ENCODE measurements at places on chromosomes 6 and 20.

DNA sequence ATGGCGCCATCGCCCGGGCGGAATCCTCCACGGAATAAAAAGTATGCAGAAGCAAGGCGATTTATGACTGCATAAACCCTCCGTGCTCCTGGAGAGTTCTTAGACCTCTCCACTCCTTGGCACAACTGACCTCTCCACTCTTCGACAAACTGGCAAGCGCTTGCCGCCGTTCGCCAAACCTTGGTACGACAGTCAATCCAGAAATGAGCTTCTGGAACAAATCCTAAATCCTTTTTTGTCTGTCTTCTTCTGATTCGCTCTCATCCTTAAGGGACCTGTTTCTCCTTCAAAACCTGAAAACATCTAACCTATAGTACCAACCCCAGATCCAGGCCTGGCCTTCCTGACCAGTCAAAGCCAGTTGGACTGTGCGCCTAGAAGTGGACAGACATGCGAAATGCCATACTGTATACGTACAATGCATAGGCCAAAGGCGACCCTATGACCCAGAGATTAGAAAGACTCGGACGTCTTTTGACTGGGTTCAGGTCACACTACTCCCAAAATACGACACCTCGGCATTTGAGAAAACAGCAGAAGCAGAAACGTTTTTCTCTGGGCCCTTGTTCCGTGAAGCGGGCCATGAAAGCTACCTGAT lies 59.4 kb downstream of the TRIM27 start:
- no peak for DNase-seq

GRCh38 chr6:30192076-30192475 lies 21.1 kb downstream of the TRIM26 start:
- no peak for DNase-seq

DNA sequence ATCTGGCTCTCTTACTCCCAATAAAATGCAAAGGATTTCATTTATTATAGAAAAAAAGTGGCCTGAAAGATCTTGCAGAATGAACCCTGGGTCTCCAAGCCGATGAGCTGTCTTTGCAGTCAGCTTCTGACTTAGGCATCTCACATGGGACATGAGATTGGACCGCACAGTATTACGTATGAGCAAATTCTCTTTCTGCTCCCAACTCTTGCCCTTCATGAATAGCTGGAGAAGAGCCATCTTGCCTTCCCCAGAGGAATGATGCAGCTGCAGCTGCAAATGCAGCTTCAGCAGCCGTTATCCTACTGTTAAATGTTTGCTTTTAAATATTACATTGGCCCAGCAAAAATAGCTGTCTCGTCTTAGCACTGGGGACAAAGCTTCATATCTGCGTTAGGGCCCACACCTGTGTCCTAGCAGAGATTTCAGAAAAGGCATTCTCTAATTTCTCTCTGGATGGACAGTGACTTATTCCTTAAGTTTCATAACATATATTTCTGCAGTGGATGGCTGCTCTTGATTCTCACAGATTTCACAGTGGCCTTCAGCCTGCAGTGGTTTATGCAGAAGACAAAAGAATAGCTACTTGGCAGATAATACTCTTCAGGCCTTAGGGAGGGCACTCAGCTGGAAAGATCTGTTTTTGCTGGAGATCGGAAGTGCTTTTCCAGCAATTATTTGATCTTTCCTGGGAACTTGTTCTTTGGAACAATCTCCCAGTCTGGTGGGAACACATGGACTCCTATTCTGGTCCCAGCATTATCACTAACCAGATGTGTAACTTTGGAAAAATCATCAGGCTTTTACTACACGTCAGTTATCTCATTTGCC lies 129.2 kb downstream of the FYN start:
- no peak for DNase-seq

- no peak for DNase-seq
These were observed 53.1 kb downstream of the PHACTR1 start for GRCh38 chr6:12769556-12770256.

GRCh38 chr20:61882716-61883615 lies 182.7 kb downstream of the TAF4 start:
- no peak for DNase-seq

GRCh38 chr20:48667481-48667880 lies 160.3 kb downstream of the PREX1 start:
- no peak for DNase-seq

DNA sequence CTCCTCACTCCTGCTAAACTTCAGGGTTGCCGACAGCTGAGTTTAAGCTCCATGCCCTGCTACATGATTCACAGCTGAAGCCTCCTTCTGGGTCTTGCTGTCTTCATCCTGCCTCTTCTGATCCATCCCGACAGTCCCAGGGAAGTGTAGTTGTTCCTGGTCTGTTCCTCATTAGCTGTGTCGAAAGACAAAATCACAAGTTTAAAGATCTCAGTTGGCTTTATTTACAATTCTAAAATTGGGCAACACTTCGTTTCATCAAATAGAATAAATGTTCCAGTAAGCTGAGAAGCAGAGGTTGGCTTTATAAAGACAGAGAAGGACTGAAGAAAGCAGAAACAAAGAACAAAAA lies 4.1 kb upstream of the SLC2A10 start:
- DNase-seq: no peak

- no peak for DNase-seq
These were observed 37.4 kb downstream of the CITED2 start for GRCh38 chr6:139337001-139337400.

GRCh38 chr20:34689486-34689885 lies 12.6 kb upstream of the PIGU start:
- no peak for DNase-seq

DNA sequence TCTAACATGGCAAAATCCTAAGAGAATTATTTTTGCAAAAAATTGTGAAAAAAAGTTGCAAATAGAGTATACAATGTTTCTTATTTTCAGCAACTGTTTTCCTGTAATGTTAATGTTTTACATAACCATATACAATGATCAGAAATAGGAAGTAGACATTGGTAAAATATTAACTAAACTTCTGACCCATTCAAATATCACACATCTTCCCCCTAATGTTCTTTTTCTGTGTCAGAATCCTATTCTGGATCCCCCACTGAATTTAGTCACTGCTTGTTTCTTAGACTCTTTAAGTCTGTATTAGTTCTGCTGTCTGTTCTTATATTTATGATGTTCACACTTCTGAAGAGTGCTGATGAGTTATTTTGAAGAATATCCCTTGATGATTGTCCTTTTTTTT lies 62.0 kb downstream of the HFE start:
- no peak for DNase-seq

DNA sequence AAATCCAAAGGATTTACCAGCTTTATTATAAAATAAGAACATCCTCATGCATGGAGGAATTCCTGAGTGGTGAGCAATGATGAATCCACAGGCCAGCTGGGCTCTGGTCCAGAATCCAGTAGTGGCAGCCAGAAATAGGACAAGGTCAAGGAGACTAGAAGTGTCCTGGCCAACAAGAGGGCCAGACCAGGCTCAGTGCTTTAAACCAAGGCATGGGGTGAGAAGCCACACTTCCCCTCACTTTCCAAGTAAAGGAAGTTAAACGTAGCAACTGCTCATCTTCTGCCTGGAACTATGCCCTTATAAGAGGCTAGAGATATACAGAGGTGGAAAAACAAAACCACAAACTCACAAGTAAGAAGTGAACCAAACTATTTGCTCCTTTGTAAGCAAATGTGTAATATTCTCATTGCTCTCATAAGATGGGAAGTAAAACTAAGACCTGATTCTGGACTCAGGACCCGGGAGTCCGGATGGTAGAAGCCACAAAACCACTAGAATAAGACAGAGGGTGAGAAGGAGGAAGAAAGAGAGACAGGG lies 253.2 kb downstream of the UST start:
- DNase-seq: no peak

DNA sequence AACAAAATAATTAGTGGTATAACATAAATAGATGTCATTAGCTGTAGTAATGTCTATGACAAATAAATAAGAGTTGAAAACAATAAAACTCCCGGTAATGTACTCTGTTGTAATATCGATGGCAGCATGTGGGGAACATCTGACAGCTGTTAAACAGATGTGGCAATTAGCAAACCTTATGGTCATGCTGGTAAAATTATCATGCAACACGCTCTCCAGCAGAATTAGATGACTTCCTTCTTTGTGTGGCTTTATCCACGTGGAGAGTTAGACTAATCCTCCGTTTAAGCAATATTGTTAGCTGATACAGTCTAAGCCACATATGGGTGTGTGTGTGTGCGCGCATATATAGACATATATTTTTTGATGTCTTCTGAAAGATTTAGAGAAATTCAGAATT lies 77.7 kb upstream of the ZFP64 start:
- DNase-seq: no peak

DNA sequence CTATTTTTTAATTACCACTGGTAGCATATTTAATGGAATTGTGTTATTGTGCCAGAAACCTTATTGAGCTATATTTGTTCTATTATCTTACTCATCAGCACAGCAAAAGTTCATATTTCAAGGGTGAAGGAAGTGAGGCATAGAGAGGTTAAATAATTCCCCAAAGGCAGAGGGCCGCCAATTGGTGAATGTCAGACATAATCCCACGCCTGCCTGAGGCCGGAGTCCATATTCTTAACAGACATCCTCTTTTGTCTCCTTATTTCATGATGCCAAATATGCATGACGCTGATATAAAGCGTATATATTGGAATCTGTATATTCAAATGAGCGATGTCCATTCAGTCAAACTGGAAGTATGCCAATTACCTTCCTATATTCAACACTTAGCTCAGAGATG lies 505.0 kb upstream of the SLC35B3 start:
- no peak for DNase-seq

DNA sequence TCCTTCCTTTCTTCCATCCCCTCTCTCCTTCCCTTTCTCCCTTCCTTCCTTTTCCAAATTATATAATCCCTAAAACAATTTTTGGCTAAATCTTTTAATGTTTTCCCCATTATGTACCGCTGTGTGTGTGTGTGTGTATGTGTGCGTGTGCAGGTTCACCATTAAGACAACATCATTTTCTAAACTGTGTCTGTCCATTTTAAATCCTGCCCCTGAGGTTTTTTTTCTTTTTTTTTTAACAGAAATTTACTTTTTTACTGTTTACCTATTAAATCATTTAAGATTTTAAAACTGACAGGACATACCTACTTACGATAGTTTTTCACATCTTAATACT lies 366.3 kb upstream of the EPHA7 start:
- DNase-seq: no peak

DNA sequence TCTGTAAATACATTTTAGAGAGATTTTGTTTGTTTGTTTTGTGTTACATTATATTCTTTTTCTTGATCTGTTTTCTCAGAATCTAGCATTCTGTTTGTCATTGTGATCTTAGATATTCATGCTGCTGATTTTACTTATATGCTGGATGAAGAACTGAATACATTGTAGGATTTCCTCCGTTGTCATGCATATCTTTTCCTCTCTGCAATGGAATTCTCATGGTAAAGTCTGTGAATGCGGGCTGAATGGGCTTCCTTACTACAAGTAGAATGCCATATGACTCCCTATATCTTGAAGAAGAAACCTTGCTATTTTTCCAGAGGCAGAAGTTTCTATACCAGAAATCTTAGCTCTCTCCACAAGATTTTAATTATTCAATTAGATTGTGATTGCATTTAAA lies 2.4 kb upstream of the DEFB114 start:
- DNase-seq: no peak

- DNase-seq: peak; percentile 58
These were observed 8.7 kb downstream of the TRIM38 start for GRCh38 chr6:25971187-25971821.

GRCh38 chr20:30598460-30599230 lies 658.8 kb upstream of the DEFB115 start:
- no peak for DNase-seq

- peak; percentile 59 for DNase-seq
These were observed 129.4 kb upstream of the RIN2 start for GRCh38 chr20:19628570-19629134.

GRCh38 chr6:53647462-53648094 lies 18.0 kb downstream of the KLHL31 start:
- no peak for DNase-seq

DNA sequence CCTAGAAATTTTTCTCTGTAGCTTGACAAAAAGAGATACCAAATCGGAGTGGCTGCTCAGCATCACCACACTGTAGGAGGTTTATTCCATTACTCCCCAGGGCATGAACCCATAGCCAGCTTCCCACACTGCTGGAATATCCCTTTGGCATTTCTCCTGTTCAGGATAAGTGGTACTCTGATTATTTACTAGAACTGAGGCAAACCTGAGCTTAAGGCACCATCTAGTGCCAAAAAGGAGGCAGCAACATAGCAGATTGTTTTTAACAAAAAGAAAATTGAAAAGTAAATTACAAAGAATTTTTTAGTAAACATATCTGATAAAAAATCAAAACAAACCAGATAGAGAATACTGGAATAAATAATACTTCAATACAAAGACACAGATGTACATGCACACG lies 181.7 kb downstream of the WDR27 start:
- no peak for DNase-seq

DNA sequence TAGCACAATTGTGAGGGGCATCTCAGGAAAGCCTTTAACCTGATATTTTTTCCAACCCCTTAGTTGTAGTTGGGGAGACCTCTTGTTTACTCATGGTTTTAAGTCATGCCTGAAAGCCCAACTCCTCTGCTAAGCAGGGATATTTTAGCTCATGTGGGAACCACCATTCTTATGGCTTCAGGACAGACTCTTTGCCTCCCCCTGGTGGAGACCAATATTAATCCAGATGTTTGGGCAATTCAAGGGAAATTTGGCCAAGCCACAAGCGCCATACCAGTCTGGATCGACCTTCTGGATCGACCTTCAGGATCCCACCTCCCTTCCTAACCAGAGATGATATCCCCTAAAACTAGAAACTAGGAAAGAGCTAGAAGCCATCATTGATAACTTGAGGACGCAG lies 211.2 kb downstream of the C6orf118 start:
- DNase-seq: no peak

GRCh38 chr6:161011492-161012480 lies 20.2 kb downstream of the MAP3K4 start:
- DNase-seq: no peak

All from Calu3 (cell line).